Stimulated activated CD8-positive, alpha-beta memory T cell treated with anti-CD3 and anti-CD28 coated beads, Interleukin-15, amount 100 ng/mL, for 4 hours (primary cell): ENCODE measurements at places on chromosomes 16 and 17.

- DNase-seq: no peak
These were observed 126.2 kb downstream of the PRKCB start for GRCh38 chr16:23962001-23962400.

DNA sequence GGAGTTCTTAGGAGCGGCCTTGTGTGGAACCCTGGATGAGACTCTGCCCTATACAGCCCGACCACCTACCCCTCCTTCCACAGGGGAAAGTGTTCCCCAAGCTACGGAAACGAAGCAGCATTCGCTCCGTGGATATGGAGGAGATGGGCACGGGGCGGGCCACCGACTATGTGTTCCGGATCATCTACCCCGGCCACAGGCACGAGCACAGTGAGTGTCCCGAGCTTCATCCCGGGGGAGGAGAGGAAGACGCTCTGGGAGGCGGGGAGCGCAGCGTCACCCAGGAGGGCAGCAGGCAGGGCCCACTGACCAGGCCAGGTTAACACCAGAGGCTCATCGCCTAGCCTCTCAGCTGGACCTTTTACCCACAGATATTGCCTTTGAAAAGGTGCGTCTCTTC is 27.8 kb downstream of the SGSM2 start:
- no peak for DNase-seq

- no peak for DNase-seq
These were observed 61.9 kb downstream of the WWP2 start for GRCh38 chr16:69823831-69824563.

DNA sequence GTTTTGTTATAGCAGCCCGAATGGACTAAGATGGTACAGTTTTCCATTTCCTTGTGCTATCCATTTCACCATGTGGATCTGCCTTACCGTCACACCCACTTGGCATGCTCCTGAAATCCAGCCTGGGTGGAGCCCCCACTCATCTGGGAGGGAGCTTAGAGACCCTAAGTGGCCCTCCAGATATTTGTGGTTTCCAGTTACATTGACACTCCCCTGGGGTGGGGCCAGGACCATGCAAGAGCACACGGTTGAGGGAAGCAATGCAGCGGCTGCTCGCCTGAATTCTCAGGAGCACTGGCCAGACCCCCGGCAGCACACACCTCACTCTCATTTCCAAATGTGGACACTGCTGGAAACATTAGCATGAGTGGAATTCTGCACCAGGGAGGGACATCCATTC is 231.1 kb downstream of the UTP18 start:
- no peak for DNase-seq
